Fibroblast of mammary gland (primary cell): ENCODE measurements at places on chromosomes 2 and 18.

GRCh38 chr2:123596621-123597020 is 428.5 kb upstream of the CNTNAP5 start:
- no peak for DNase-seq

- peak; percentile 38 for DNase-seq
Observed at GRCh38 chr2:24893934-24894333, 26.1 kb downstream of the ADCY3 start.

- DNase-seq = no peak
Observed at GRCh38 chr18:9297007-9297393, 37.6 kb upstream of the TWSG1 start.

GRCh38 chr2:127392133-127392827 is 4.5 kb upstream of the MAP3K2 start:
- peak; percentile 61 for DNase-seq

DNA sequence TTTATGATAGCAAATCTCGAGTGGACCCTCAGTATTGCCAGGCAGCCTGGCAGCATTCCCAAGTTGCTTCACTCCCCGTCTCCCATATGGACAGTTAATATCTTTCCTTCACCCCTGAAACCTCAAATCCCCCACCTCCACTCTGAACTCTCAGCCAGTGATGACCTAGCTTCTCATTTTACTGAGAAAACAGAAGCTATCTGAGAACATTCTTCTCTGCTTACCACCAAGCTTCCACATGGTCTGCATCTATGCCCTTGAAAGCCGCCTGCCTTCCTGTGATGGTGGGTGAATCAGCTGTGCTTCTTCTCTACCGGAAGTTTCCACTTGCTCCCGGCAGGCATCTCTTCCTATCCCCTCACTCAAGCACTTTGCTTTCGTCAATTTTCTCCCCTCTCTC is 529.2 kb downstream of the EPHA4 start:
- no peak for DNase-seq

- no peak for DNase-seq
Observed at GRCh38 chr18:12868576-12868975, 15.5 kb downstream of the PTPN2 start.

DNA sequence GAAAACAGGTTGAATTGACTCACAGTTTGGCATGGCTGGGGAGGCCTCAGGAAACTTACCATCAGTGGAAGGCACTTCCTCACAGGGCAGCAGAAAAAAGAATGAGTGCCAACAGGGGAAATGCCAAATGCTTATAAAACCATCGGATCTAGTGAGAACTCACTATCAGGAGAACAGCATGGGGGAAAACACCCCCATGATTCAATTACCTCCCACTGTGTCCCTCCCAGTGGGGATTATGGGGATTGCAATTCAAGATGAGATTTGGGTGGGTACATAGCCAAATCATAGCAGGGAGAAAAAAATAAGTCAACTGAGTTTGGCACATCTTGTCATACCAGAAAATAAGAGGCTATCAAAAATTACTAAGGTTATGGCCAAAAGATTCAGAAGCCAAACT is 96.3 kb downstream of the TRIP12 start:
- no peak for DNase-seq

GRCh38 chr2:101745711-101746694 is 48.5 kb downstream of the MAP4K4 start:
- DNase-seq = peak; percentile 77

DNA sequence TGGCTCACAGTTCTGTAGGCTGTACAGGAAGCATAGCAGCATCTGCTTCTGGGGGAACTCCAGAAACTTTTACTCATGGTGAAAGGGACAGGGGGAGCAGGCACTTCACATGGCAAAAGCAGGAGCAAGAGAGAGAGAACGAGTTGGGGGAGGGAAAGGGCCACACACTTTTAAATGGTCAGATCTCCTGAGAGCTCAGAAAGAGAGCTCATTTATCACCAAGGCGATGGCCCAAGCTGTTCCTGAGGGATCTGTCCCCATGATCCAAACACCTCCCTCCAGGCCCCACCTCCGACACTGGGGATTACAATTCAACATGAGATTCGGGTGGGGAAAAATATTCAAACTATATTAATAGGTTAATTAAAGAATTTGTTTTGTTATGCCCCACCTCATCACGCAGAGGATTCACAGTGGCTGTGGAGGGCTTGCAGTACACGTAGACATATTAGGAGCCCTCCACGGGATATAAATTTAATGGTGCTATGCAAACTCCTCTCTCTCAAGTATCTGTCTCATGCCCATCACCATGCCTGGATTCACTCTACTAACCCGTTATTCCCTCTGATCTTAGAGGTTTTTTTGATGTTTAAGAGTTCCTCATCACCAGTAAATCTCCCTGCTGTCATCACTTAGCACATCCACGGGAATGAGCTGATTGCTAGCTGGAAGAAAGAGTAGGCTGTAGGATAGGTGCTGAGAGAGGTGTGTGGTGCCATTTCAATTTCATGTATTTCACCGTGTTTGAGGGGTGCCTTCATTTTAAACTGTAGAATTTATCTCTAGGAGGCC is 84.5 kb upstream of the ARHGAP28 start:
- no peak for DNase-seq

DNA sequence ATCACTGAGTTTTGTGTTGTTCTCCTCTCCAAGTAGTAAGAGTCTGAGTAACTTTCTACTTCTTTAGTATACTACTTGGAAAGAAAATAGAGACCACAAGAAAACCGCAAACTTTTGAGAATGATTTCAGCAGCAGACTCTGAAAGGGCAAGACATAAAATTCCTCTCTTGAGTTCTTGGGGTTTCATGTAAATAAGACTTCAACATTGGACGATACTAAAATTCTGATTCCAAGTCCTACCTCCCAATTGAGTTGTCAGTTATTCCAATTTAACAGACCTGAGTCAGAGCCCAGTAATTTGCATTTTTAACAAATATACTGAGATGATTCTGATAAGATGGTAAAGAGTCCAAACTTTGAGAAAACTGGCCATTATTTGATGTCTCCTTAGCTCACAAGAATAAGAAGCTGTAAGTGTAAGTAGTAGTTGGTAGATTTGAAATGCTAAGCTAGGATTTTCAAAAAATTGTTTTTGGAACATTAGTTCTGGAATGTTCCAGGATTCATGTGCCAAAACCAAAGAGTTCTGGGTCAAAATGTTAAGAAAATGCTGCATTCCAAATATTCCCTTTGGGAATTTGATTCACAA is 261.6 kb upstream of the SPOPL start:
- DNase-seq = peak; percentile 80

GRCh38 chr2:192243488-192243887 is 48.8 kb upstream of the TMEFF2 start:
- peak; percentile 84 for DNase-seq

DNA sequence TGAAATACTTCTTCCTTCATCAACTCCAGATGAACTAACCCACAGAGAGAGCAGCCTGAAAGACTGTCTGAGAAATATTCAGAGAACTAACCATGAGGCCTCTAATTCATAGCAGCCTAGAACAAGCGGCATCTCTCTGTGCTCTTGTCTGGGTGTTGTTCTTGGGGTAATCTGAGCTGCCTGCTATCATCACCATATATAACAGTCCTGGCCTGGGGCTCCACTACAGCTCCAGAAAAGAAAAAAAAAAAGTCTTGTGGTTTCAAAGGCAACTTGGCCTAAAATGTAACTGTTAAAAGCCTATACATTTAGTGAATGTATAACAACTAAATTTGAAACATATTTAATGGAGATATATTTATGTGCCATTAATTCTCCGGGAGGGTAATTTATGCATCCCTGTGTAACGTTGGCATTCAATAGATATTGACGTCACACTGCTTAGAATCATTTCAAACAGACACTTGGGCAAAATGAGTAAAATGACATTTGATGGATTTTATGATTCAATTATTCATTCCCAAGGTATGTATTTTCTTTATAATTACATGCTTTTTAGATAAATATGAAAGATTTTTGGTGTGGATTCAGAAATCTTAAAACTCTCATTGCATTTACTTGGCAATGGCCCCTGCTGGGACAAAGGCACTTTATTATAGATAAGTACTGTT is 294.3 kb downstream of the HRH4 start:
- no peak for DNase-seq

DNA sequence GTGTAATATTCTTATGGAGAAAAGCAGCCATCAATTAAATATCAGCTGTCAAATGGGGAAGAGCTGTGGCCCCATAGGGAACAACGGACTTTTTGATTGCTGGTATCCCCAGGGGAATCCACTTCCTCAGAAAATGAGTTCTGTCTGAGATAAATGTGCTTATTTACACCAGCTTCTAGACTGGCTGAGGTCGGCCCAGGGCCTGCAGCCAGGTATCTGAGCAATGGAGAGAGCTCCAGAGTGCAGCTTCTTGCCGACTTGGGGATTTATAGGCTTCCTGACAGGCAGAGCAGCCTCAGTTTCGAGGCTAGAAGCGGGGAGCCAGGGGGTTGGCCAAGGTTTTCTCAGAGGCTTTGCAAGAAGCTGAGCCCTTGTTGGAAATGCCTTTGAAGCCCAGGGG is 67.2 kb downstream of the MCFD2 start:
- peak; percentile 80 for DNase-seq
